Stimulated activated CD4-positive, alpha-beta T cell treated with anti-CD3 and anti-CD28 coated beads, Interleukin-12 subunit alpha, Interleukin-12 subunit beta, amount 100 ng/mL, for 4 hours (primary cell): ENCODE measurements at places on chromosomes 12 and 14.

- no peak for DNase-seq
These were observed 94.5 kb downstream of the AACS start for GRCh38 chr12:125159702-125160101.

DNA sequence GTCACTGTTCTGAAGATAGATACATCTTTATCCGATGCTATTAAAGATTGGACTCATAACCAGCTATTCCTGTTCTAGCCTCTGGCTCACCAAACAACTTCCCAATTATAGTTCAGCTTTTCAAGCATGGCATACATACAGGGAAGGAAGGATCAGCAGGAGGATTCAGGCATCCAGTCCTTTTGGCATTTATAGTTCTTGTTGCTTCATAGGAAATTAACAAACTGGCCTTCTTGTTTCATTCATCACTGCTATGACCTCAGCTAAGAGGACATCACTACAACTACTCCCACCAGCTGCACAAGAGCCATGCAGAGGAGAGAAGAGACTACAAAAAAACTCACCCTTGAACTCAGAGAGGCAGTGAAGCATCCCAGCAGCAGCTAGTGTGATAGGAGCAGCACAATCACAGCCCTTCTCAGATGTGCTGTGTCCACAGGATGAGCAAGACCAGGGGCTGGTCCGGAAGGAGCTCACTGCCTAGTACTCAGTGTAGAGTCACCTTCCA is 100.5 kb downstream of the SPTSSA start:
- no peak for DNase-seq

DNA sequence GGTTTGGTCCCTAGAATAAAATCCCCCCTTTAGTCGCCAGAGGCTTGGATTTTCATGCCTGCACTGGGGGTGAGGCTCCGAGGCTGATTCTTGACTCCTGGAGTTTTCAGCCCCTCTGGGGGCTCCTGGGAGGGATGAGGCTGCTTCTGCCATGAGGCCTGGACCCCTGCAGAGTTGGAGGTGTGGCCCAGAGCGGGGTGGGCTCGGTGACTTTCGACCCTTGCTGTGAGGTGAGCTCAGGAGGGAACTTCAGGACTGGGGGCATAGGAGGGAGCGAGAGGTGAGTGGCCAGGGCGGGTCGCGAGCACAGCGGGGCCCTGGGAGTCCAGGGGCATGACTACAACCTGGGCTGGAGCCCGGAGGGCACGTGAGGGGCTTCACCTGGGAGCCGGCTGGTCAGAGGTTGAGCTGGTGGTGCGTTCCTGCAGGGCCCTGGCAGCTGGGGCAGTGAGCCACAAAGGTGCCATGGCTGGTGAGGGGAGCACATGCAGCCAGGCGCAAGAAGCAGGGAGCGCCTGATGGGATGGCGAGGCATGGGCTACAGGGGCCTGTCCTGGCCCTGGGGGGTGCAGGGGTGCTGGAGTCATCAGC is 168.2 kb downstream of the KIF26A start:
- DNase-seq, result no peak

- no peak for DNase-seq
These were observed 185.3 kb upstream of the BCL2L14 start for GRCh38 chr12:11885261-11886038.

DNA sequence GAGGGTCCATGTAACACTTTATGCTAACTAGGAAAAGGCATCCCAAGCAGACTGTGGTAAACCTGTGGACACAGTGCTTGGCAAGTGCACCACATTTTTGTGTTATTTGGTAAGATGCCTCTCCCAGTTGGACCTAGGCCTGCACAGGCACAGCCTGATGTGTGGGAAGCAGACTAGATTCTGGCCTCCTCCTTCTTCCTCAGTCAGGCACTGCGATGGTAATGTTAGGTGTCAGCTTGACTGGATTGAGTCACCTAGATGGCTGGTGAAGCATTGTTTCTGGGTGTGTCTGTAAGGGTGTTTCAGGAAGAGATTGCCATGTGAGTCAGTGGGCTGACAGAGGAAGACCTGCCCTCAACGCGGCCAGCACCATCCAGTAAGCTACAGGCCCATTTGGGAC is 25.3 kb upstream of the RHOJ start:
- DNase-seq, result no peak

GRCh38 chr12:88035907-88036289 is 6.7 kb upstream of the C12orf50 start:
- no peak for DNase-seq

- peak; percentile 38 for DNase-seq
These were observed 483 bp downstream of the POC1B start for GRCh38 chr12:89525305-89525823.

- DNase-seq, result no peak
These were observed 93.9 kb upstream of the SYT10 start for GRCh38 chr12:33533527-33533926.

DNA sequence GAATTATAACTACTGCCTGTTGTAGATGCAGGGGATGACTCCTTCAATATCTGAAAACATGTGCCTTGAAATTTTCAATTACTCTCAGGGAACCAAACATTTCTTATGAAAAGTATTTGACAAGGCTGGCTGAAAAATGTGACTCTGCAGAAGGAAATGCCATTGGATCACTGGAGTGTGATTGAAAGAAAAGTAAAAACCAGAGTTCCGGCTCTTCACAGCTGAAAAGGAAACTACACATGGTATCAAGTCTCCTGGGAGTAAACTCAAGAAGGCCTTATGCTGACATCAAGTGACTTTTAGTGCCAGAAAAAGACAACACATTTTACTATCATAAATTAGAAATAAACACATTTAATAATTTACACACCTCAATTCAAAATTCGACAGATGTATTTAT is 693.0 kb downstream of the LRFN5 start:
- DNase-seq, result no peak

- DNase-seq, result no peak
These were observed 258.6 kb downstream of the IPO8 start for GRCh38 chr12:30437044-30437443.

DNA sequence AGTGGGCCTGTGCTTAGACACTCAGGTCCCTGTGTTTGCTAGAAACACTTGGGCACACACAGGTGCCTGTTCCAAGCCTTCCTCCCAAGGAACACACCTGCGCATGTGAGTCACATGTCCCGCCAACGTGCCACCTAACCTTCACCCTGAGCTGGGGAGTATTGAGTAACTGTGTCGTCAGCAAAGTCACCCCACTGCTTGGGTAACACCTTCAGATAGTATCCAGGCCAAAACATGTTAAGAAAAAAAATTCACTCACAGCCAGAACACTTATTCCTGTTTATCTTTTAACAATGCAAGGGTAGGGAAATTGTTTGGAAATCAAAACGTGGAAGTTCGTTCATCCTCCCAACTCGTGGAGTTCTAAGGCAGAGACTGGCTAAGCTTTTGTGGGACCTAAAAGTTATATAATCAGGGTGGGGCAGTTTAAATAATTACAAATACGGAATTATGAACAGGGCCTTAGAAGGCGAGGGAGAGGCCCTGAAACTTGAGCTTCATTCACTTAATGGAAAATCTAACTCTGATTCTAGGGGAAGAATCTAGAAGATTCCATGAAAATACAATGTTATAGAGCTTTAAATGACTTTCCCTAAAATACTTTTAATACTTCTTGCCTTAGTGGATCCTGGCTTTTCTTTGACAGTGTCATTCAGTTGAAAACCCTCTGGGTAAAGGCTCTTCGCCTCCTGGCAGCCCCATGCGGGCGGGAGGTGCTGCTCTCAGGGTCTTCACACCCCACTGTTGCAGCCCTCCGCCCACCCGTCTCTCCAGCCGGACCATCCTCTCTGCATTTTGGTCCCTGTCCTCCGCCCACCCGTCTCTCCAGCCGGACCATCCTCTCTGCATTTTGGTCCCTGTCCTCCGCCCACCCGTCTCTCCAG is 30.3 kb upstream of the ADIPOR2 start:
- peak; percentile 22 for DNase-seq

DNA sequence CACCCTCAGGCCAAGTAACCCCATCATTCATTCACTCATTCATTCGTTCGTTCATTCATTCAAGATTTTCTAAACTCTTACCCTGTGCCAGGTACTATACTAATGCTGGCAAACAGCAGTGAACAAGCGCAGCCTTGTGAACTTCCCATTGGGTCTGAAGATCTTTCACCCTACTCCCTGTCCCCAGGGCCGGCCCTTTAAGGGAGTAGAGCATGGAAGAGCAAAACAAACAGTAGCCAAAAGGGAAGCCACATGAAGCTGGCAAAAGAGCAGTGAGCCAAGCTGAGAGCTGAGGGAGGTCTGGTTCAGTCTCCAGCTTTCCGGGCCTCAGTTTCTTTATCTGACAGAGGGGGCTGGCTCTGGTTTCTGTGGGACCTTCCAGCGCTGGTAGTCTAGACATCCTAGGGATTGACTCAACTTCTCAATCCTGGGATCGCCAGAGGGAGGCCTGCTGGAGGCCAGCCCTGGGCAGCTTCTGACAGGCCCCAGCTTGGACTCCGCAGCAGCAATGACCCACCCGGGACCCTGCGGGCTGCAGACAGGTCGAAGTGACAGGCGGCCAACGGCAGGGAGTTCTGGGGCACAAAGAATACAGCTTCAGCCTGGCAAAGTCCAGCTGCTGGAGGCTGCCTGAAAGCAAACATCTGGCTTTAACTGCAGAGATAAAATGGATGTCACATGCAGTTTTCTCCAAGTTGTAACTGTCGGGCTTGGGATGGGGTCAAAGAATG is 27.1 kb downstream of the ACTN1 start:
- no peak for DNase-seq

DNA sequence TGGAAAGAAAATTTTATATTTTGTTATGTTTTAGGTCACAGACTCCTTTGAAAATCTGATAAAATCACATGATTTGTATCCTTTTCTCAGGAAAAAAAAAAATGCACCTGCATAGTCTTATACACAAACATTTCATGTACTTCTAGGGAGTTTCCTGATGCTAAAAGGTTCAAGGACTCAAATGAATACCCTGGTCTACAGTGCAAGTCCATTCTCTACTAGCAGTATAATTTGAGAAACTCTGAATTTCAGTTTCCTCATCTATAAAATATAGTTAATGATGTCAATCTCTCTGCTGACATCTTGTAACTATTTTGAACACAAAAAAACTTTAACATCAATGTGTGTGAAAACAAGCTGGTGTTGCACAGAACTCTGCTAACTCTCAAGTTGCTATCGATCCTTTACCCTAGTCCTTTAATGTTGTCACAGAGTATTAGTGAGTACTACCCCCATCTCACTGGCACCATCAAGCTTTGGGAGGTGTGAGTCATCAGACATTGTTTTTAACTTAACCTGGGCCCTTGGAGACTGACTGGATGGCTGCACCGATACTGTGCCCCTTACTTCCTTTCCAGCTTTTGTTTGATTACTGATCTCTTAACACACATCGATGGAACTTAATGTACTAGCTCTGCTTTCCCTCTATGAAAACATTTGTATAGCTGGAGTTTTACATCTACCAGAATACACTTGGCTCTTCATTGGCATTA is 251.9 kb upstream of the SOX5 start:
- no peak for DNase-seq

- no peak for DNase-seq
These were observed 529 bp downstream of the PHLDA1 start for GRCh38 chr12:76031081-76031413.

GRCh38 chr12:117334051-117334450 is 27.4 kb downstream of the NOS1 start:
- no peak for DNase-seq

GRCh38 chr12:116471544-116471943 is 87.6 kb upstream of the MAP1LC3B2 start:
- DNase-seq, result no peak

DNA sequence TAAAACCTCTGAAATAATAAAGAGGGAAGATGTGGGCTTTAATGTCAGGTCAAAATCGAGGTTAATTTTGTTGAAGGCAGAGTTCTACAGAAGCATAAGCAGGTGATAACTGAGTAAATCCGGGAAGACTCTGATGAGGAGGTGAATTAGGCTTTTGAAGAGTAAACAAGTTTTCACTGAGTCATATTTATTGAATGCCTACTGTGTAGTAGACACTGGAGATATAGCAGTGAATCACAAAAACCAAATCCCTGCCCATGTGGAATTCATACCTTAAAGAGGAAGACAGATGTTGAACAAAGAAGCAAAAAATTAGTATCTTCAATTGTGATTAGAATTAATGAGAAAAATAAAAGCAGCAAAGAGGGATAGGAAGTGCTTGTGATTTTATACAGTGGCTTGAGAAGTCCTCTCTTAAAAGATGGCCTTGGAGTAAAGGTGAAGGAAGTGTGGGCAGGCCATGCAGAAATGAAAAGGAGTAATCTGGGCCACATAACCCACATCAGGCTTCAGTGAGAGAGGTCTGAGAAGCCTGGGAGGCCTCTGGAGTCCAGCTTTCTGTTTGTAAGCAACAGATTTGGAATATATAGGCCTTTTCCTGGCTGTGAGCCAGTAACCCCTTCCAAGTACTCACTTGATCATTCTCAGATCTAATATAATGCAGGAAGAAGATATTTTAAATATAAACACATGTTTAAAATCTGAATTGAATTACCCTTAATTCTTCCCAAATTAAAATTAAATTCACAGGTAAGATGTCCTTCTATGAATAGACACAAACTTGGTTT is 46.7 kb downstream of the BHLHE41 start:
- DNase-seq, result no peak

DNA sequence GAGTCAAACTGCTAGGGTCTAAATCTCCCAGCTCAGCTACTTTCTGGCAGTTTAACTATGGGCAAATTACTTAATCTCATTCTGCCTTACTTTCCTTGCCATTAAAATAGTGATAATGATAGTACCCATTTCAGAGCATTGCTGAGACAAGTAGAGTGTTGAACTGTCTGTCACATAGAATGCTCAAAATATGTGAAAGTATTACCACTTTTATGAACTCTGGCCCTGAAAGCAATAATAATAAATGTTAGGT is 19.9 kb downstream of the SRGAP1 start:
- no peak for DNase-seq

- no peak for DNase-seq
These were observed 20.5 kb upstream of the IFNG-AS1 start for GRCh38 chr12:67968725-67969124.

DNA sequence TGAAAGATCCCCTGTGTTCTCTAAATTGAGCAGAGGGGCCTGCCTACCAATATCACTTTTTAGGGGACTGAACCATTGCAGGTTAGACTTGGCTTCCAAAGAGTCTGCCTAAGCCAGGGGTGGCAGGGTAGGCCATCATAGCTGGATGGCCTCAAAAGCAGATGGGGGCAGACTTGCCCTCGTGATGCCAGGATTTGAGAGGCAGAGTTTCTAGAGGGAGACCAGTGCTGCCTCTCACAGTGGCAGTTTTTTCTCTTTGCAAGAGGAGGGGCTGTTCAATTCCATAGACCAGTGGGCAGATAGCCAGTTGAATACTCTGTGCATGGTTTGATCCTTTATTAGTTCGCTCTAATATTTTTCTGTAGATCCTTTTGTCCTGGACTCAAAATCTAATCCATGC is 23.8 kb upstream of the SMCO2 start:
- no peak for DNase-seq

- DNase-seq, result no peak
These were observed 15.2 kb downstream of the IL31 start for GRCh38 chr12:122158700-122159285.
